ENCODE measurements at places on chromosomes 11 and 22.

GRCh38 chr11:15336021-15336420, 221.3 kb downstream of the INSC start:
- no peak for DNase-seq

GRCh38 chr11:117949062-117949461, 19.9 kb upstream of the TMPRSS13 start:
- DNase-seq: no peak

- no peak for DNase-seq
These were observed 116.9 kb upstream of the SNX19 start for GRCh38 chr11:131033151-131033651.

DNA sequence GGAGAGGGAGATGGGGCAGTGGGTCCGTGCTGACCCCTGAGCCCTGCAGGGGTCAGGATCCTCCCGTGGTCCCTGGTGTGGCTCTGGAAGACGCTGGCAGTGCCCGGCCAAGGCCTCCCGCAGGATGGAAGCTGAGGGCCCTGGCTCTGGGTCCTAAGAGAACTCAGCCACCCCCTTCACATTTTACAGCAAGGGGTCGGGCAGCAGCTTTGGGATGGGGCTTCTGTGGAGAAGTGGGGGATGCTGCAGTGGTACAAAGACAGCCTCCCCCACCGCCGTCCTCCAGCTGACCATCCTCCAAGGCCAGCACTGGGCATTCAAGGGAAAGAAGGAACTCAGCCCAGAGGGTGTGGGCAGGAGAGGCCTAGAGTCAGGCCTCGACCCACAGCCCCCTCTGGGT, 21.8 kb upstream of the CRYBB3 start:
- no peak for DNase-seq

GRCh38 chr11:117426297-117426685, 98.6 kb downstream of the CEP164 start:
- peak; percentile 50 for DNase-seq

GRCh38 chr11:117823294-117823945, 1.1 kb downstream of the FXYD2 start:
- DNase-seq: no peak

DNA sequence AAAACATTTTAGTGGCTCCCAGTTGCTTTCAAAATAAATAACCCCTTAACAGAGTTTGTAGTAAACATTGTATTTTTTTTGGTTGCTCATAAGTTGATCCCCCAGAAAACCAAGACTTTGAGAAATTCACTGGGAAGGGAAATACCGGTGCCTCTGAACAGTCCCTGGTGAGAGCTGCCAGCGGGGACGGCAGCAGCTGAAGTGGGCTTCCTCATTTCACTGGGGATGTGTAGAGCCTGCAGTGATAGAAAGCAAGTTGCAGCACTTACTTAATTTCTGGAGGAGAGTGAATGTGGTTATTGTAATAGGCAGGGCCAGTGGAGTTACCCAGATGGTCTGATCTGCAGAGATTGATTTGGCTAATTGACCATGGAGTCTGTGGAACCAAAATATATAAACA, 18.6 kb upstream of the MCHR1 start:
- no peak for DNase-seq

DNA sequence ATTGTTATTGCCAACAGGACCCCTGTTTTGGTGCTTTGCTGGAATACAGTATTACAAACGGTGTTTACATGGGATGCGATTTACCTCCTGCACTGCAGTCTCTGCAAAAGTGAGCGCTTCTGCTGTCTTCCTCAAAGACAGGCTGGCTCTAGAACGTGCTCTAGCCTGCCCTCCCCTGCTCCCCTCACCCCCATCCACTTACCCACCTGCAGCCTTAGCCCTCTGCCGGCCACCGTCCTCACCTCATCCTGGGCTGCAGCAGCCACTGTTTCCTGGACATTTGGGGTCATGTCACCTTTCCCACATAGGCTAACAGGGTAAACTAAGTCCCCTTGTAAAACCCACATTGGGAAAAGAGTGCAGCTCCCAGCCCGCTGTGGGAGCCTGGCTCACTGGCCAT, 9.6 kb upstream of the PANX2 start:
- no peak for DNase-seq

DNA sequence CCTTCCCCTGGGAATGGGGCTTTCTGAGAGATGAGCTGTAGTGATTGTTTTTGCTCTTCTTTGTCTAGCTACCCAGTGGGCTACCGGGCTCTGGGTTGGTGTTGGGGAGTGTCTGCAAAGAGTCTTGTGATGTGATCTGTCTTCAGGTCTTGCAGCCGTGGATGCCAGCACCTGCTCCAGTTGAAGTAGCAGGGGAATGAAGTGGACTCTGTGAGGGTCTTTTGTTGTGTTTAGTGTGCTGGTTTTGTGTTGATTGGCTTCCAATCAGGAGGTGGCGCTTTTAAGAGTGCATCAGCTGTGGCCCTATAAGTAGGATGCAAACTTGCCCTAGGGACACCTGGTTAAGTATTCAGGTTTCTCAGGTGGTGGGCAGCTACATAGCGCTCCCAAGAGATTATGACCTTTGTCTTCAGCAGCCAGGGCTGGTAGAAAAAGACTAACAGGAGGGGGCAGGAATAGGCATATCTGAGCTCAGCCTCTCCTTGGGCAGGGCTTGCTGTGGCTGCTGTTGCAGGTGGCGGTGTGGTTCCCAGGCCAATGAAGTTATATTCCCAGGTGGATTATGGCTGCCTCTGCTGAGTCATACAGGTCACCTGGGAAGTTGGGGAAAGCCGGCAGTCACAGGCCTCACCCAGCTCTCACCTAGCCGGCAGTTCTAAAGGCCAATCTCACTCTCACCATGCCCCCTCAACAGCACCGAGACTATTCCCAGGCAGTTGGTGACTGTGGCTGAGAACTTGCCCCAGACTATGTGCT, 315.7 kb upstream of the C11orf87 start:
- DNase-seq: no peak

DNA sequence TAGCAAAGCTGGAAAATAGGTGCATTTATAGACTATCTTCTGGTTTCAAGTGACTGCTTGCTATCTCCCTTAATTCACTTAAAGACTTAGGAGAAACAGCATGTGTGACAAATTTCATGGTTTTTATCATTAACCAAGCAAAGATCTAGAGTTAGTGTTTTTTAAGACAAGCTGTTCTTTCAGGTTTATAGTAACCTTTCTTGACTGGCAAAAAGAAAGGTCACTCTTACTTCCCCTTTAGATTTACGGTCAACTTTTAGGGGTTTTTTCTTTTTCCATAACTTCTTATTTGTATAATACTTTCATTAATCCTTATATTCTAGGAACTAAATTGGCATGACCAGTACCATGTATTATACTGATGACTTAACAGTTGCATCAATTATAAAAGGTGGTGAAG, 46.6 kb downstream of the KDM2A start:
- no peak for DNase-seq

DNA sequence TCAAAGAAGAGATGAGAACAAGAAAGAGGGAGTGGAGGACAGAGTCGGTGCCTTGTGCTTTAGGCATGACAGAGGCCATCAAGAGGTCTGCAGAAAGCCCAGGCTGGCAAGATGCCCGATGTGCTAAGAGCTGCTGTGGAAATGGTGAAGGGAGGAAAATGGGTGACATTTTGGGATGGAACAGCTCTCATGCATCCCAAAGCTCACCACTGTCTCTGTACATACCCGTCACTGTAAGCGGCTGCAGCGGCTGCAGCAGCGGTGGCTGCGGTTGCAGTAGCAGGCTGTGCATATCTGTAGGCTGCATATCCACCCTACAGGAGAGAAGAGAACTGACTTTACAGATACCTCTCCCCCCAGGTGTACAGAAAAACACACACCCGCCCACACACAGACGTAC, 28.6 kb downstream of the APOL5 start:
- DNase-seq: no peak

Measured in stimulated activated CD4-positive, alpha-beta T cell treated with anti-CD3 and anti-CD28 coated beads, Interleukin-12 subunit alpha, Interleukin-12 subunit beta, amount 100 ng/mL, for 48 hours (primary cell).